ENCODE measurements at places on chromosomes 5 and 9.

DNA sequence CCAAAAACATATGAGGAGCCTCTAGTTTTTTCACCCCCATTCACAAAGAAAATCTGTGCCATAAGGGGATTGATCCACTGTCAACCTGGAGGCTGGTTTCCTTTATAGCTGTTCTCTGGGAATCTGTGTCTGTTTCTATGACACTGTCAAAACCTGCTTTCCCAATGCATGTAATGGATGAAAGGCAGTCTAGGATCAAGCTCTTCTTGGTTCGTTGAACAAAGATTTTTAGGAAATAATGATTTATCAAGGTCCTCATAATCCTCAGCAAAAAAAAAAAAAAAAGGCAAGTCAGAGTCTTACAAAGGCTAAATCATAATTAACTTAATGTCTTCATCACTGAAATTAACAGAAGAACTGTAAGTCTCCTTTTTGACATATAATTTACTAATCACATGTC, 16.0 kb downstream of the EPB41L4A start:
- no peak for DNase-seq

DNA sequence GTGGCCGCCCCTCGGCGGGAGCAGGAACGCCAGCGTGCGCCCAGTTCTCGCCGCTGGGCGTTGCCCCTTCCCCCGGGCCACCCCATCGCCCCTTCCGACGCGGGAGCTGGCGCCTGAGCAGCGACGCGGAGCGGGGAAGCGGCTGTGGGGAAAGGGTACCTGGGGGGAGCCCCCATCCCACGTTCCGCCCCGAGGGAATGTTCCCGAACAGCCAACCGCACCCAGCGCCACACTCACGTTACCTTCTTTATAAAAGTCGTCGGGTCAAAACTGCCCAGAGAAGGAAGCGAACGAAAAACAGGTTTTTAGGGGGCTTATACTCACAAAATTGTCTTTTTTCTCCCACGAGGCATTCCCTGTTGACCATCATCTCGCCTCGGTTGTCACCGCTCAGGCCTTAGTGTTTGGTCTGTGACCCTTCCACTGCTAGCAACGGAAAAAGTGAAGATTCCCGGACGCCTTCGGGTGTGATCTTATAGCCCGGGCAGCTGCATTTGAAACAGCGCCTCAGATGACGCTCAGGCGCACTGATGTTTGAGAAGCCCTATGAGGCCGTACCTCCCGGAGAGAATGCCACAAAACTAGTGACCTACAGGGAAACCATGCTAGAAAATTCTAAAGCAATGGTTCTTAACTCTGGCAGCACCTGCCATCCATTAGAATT, 475 bp upstream of the GOLM1 start:
- DNase-seq, result peak; percentile 84

DNA sequence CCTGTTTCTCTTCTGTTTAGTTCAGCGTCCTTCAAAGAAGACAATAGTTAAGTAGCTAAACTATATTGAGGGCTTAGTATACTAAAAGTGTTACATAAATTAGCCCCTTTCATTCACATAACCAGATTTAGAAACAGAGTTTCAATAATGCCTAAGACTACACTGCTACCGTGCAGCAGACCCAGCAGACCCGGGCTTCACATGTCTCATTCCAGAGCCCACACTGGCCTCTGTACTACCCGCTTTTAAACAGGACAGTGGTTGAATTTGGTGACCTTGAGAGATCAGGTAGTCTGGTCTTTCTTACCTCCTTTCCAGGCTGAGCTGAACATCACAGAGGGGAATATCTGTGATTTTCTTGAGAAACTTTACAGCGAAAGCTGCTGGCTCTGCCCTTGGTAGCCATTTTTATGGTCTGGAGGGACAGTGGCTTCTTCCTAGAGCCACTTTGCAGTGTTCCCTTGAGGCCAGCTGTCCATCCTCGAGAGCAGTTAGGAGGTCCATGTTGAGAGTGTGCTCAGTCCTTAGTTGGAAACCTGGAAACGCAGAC, 56.5 kb downstream of the SLC22A5 start:
- DNase-seq, result no peak

- no peak for DNase-seq
Measured at GRCh38 chr5:16736158-16736995, 119.6 kb upstream of the RETREG1 start.

DNA sequence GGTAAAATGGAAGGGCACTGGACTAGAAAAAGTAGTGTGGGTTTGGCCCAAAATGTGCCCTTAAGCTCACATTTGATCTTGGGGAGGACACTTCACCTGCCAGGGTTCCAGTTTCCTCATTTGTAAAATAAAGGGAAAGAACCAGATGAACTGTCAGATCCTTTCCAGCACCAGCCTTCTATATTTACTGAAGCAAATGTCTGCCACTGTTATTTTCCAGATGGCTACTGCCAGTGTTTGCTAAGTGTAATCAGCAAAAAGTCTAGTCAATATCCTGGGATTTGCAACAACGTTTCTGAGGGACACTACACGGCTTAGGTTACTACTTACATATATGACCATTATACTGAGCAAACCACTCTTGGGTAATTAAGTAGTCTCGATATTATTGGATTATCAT, 340.3 kb downstream of the KCNN2 start:
- DNase-seq, result no peak

- no peak for DNase-seq
Measured at GRCh38 chr5:173831196-173831914, 56.8 kb upstream of the CPEB4 start.

DNA sequence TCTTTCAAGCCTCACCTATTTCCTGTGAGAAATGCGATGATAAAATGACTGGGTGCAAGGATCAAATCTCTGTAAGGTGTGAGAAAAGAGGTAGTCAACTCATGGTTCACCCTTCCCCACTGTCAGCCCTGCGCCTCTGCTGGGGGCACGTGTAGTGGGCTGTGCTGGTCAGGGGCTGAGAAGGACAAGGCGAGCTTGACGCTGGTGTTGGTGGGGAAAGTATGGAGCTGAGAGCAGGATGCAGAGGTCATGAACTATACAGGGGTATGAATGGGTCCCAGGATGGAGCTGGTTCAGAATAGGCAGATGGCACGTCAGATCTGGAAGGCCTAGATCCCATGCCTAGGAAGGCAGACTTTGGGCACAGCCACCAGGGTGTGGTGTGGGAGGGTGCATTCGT, 20.6 kb downstream of the PITX1 start:
- DNase-seq, result no peak

DNA sequence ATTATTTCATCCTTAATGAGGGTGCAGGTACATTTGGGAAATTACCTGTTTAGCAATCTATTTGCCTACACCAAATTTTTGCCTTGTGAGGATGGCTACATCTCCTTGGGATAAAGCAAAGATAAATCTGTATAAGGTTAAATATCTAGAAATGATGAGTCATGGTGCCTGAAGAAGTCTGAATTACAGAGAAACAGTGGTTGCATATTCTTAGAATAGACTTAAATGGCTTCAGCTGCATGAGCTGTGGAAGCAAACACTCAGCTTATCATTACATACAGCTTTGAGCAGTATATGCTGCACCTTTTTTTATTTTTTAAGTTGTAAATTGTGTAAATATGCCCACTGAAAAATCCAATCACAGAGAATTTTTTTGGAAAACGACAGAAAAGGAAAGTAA, 153.5 kb downstream of the RAPGEF6 start:
- DNase-seq, result no peak

DNA sequence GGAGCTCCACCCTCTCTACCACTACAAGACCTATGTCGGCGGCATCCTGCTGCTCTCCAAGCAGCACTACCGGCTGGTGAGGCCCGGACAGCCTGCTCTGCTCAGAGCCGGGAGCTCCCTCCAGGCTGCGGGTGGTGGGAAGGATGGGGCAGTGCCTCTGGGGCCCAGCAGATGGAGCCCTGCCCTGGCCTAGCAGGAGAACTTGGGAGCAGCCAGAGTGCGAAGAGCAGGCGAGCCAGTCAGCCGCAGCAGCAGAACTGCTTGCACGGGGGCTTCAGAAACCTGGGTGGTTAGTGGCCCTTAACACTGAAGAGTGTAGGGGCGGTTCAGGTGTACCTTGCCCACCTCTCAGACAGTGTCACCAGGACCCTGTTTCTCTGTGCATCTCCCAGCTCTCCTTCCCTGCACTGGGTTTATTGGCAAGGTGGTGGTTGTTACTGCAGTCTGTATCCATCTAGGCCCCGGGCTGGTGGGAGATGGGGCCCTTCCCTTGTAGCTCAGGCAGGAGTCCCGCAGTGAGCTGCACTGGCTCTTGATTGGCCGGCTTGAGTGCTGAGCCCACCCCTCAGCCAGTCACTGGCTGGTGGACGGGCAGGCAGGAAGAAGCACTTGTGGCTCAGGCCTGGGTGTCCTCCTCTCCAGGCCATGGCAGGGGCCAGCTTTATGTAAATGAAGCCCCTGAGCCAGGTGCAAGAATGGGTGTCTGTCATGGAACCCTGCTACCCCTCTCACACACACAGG, 7.7 kb downstream of the B4GALT7 start:
- peak; percentile 77 for DNase-seq

- DNase-seq, result no peak
Measured at GRCh38 chr5:132280371-132281240, 13.6 kb upstream of the SLC22A4 start.

DNA sequence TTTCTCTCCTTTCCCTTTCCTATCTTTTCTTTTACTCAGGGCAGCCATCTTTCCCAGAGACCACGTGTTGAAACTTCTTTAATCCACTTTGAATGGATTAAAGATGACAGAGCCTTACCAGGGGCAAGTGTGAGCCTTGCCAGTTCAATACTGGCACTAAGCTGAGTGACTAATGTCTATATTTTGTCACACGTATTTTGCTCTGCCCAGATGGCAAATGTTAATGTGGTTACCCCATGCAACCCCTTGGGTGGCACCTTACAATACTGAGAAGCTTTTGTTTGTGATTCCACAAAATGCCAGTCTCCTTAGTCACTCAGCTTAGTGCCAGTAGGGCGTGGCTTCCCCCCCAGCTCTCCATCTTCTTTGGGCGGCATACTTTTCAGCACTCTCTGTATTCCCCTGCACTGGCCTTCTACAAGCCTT, 24.8 kb downstream of the ANXA1 start:
- DNase-seq, result no peak

GRCh38 chr5:7638456-7638855, 212.5 kb downstream of the CFAP90 start:
- no peak for DNase-seq

DNA sequence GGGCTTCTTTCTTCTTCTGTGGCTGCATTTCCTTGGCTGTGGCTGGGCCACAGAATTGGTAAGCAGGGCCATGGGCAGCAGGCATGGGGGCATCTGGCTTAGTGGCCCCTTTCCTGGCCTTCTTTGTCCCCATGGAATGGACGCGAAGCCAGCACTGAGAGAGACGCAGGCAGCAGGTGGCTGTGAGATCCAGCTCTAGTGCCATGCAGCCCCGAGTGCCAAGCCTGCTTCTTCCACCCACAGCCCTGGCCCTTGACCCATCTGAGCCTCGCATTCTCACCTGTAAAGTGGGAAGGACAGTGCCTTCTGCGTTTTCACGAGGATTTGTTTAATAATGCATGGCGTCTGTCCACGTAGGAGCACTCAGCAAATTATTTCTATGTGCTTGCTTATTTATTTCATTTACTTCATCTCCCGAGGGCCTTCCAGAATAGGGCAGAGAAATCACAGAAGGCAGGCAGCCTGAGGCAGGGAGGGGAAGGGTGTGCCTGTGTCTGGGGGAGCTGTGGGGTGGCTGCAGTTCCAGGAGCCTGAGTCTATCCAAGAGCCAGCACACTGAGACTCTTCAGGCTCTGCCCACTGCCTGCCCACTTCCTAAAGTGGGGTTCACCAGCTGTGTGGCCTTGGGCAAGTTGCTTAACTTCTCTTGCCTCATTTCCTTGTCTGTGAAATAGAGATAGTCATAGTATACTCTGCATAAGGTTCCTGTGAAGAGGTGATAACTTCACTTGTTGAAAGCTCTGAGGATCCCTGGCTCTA, 55.2 kb downstream of the NTNG2 start:
- DNase-seq, result no peak

- no peak for DNase-seq
Measured at GRCh38 chr5:7668161-7668560, 182.8 kb downstream of the CFAP90 start.

- DNase-seq, result no peak
Measured at GRCh38 chr5:156367597-156367996, 40.6 kb downstream of the SGCD start.

GRCh38 chr5:133494232-133494922, 118.0 kb downstream of the FSTL4 start:
- no peak for DNase-seq

- peak; percentile 41 for DNase-seq
Measured at GRCh38 chr9:87498046-87498810, 561 bp downstream of the DAPK1 start.

- DNase-seq, result no peak
Measured at GRCh38 chr5:81020478-81021167, 60.5 kb downstream of the RASGRF2 start.

- no peak for DNase-seq
Measured at GRCh38 chr9:95005278-95006143, 279.0 kb downstream of the AOPEP start.

GRCh38 chr9:97389249-97389648, 22.6 kb upstream of the TDRD7 start:
- DNase-seq, result no peak

DNA sequence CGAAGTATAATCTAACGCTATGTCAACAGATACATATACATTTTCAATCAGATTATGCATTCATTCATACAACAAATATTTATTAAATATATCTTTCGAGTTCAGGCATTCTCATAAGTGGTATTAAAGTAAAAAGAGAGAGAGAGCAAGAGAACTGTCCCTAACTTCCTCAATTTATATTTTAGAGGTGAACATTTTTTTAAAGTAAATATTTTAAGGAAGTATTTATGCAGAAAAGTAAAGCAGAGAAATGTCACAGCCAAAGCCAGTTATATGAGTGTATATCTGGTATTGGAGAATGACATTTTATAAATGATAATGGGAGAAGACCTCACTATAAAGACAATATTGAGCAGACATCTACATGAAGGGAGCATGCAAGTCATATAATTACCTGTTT, 667.3 kb upstream of the CDH9 start:
- no peak for DNase-seq

GRCh38 chr9:84922051-84922450, 252.5 kb downstream of the NTRK2 start:
- no peak for DNase-seq

DNA sequence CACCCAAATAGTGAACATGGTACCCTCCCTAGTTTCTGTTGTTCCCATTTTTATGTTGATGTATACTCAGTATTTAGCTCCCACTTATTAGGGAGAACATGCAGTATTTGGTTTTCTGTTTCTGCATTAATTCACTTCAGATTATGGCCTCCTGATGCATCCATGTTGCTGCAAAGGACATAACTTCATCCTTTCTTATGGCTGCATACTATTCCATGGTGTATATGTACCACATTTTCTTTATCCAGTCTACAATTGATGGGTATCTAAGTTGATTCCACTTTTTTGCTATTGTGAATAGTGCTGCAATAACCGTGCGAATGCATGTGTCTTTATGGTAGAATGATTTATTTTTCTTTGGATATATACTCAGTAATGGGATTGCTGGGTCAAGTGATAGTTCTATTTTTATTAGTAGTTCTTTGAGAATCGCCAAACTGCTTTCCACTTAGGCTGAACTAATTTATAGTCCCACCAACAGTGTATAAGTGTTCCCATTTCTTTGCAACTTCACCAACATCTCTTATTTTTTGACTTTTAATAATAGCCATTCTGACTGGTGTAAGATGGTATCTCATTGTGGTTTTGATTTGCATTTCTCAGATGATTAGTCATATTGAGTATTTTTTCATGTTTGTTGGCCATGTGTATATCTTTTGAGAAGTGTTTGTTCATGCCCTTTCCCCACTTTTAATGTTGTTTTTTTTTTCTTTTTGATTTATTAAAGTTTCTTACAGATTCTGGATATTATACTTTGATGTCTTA, 79.6 kb downstream of the SMIM15 start:
- DNase-seq, result no peak

GRCh38 chr5:14825977-14826376, 45.6 kb downstream of the ANKH start:
- DNase-seq, result no peak

- no peak for DNase-seq
Measured at GRCh38 chr5:43997647-43998272, 391.5 kb downstream of the FGF10 start.

Measured in muscle of back (tissue), 13 donors.